Umbilical cord (tissue), 2 donors: ENCODE measurements at places on chromosomes 2 and 18. TPM values are rescaled to one million over a fixed set of nuclear protein-coding genes. Genes with fewer than 3 reads are reported as not detected.

The CHRNA1 gene
- total RNA-seq, result 3.9 TPM

The DYTN gene
- 0.72 TPM for total RNA-seq

The MC4R gene
- total RNA-seq, result 4.1 TPM

The LIPT1 gene
- total RNA-seq, result 5.8 TPM

The DCC gene
- total RNA-seq, result 7.5 TPM

The DQX1 gene
- total RNA-seq, result 0.24 TPM
